Left cardiac atrium (tissue), 4 donors: ENCODE measurements at places on chromosomes 5 and 9. TPM values are rescaled to one million over a fixed set of nuclear protein-coding genes. Genes with fewer than 3 reads are reported as not detected.
A peak's percentile ranks its signal among the peaks of the same experiment; 100 is the strongest.

GRCh38 chr5:71633255-71634155 lies 46.4 kb downstream of the MCCC2 start:
- no peak for DNase-seq

GRCh38 chr9:100084734-100085133 lies 14.1 kb downstream of the ERP44 start:
- DNase-seq, result no peak

GRCh38 chr5:152218694-152219093 lies 186.4 kb downstream of the NMUR2 start:
- no peak for DNase-seq

DNA sequence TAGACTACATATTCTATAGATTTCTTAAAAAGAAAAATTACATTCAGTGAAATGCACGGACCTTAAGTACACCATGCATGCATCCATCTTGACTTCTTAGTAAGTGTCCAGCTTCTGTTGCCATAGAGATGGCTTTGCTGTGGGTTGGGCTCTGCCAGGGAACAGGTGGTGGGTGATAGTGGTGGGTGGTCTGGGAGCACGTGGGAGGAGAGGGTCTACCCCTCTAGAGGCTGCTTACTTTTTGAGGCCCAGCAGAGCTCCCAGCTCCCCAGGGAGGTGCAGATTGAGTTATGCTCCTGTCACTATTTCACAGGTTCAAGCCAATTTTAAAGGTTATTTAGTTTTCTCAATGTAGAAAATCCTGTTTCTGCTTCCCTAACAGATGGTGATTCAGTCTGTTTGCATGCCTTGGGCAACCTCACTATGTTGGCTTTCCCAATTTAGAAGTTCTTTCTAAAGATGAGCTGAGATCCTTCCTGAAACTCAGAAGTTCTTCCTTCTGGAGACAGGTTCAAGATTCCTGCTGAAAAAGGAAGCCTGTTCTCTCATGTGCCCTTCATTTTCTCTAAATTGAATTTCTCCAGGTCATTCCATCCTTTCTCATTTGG lies 107.4 kb upstream of the LHFPL2 start:
- DNase-seq, result no peak

DNA sequence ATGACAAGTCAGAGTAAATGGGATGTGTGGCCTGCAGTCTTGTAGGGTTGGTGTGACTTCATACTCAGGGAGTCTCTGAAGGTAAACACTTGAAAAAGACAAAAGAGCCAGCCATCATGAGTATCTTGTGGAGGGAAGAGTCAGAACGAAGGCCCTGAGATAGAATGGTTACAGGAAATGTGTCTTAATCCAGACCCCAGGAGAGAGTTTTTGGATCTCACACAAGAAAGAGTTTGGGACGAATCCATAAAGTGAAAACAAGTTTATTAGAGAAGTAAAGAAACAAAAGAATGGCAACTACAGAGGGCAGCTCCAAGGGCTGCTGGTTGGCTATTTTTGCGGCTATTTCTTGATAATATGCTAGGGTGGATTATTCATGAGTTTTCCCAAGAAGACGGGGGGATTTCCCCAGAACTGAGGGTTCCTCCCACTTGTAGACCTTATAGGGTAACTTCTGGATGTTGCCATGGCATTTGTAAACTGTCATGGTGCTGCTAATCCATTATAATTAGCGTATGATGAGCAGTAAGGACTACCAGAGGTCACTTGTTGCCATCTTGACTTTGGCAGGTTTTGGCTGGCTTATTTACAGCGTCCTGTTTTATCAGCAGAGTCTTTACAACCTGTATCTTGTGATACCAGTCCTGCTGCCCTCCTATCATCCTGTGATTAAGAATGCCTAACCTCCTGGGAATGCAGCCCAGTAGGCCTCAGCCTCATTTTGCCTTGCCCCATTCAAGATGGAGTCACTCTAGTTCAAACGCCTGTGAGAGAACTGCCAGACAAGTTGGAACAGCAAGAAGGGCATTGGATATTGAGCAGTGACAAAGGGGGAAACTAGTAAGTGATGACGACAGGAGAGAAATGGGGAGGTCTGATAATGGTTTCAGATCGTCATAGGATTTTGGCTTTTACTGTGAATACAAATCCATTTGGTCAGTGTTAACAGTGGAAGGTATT lies 34.0 kb downstream of the MTRR start:
- no peak for DNase-seq

- no peak for DNase-seq
Observed at GRCh38 chr9:126986506-126986951, 71.9 kb downstream of the RALGPS1 start.

DNA sequence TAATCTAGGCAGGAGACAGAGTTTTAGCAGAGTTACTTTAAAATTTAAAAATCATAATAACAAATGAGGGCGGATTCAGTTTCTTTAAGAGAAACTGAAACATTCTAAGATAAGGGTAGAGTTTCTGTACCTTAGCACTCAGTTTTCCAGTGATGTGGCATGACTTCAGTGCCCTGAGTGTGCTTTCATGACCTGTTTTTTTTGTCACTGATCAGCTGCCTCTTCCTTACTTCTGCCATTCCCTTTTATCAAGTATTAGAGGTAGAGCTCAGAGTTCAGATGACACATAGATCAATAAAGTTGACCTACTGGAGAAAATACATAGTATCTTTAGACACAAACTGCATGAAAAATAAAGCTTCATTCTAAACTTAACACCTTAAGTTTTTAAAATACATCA lies 82.3 kb downstream of the ERMP1 start:
- no peak for DNase-seq

- no peak for DNase-seq
Observed at GRCh38 chr5:20636686-20637085, 648.7 kb upstream of the CDH18 start.

DNA sequence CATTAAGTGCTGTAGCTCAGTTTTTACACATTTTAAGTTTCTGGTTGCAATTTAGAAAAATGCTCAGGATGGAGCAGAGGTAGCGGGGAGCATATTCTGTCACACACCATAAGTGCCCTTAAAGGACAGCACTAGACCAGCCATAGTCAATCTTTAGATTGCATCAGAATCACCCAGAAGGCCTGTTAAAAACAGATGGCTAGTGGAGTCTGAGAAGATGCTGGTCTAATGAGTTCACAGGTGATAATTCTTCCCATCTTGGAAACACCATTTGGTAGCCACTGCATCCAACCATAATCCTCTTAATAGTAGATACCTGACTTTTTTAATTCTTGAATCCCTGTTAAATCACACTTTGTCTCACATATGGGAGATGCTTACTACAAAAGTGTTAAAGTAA lies 113.2 kb downstream of the CDH18 start:
- no peak for DNase-seq

DNA sequence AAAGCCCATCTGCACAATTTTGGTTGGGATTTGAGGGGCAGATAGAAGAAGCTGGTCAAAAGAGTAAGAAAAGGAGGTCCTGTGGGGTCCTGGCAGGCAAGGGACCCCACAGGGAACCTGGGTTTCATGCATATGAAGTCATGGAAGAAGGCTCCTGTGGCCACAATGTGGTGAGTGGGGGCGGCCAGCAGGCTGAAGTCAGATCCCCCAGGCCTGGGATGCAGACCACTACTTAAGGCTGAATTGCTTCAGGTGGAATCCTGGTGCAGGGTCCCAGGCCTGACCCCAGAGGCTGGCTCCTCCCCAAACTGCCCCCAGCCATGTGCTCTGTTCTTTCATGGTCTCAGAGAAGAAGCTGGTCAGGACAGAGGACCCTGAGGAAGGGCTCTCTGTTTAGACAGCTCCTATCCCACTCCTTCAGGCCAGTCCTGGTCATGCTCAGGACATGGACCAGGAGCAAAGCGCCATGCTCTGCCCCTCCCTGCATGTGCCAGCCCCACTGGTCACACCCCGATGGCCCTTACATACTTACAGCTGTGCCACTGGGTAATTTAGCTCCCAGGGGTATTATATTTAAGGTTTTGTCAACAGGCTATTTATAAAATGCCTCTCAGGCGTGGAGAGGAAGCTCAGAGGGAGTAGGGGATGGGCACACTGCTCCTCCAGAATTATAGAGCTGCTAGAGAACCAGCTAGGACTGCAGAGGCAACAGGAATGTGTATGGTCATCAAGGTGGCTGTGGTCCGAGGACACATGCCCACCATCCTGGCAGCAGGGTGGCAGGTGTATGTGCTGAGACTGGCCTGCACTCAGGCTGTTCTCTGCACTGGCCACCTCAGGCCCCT lies 33.4 kb downstream of the C5orf15 start:
- DNase-seq, result no peak

DNA sequence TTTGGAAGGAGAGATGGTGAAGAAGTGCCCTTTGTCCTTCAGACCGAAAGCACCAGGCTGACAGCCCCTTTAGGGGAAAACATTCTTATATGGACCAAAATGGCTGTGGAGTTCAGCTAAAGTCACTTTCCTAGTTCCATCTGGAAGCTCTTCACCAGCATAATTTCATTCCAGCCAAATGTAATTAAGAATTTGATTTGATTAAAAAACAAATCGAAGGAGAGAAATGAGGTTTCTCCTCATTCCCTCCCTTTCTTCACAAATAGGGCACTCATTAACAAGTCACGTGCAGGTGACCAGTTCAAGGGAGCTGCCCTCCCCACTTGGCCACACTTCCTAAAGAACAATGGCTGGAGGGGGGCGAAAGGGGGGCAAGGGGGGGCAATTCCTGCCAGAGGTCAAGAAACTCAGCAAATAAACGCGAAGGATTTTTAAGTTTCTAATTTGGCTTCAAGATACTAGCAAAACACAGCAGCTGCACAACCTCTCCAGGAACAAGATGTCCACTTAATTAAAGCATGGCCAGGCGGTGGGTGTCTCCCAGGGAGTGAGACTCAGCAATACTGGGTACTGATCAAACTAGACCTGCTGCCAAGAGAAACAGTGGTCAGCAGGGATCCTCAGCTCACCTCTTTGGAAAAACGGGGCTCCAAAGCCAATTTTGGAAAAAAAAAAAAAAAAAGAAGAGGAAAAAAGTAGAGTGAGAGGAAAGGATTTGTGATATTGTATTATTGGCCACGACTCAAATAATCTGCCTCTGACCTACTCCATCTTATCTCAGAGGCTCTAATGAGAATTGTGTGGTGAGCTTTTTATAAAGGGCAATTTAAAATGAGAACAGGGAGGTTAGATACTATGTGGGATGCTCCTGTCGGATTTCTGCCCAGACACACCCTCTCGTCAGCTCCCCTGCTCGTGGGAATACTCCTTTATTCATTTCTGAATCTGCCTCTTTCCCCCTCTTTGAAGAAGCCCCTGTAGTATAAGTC lies 254.3 kb downstream of the ZSWIM6 start:
- DNase-seq, result no peak

GRCh38 chr5:99674101-99674500 lies 745.3 kb upstream of the CHD1 start:
- DNase-seq, result no peak

DNA sequence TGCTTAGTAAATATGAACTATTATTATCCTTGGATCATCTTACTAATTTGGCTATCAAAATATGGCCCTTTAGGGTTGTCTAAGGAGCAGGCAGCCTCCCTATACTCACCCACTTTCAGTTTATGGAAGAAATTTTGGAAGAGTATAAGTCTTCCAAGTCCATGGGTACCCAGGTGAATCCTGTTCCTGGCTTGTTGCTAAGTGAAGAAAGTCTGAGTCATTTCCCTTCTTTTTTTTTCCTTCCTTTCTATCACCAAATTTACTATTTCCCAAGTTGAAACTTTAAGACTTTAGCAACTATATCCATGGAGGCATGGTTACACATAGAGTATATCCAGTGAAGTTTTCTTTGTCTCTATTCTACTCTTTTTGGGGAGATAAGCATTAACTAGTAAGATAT lies 184.0 kb upstream of the ACTBL2 start:
- no peak for DNase-seq

DNA sequence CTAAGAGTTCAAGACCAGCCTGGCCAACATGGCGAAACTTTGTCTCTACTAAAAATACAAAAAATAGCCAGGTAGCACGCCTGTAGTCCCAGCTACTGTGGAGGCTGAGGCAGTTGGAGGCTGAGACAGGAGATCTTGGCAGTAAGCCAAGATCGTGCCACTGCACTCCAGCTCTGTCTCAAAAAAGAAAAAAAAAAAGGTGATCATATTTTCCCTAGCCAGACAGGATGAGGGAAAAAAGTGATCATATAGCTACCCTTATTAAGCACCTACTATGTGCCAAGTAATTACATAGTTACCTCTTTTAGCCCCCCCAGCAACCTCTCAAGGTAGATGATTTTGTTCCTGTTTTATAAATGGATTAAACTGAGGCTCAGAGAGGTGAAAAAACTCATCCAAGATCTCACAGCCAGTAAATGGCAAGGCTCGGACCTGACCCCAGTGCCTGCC lies 18.1 kb upstream of the RPL26L1 start:
- DNase-seq, result no peak

DNA sequence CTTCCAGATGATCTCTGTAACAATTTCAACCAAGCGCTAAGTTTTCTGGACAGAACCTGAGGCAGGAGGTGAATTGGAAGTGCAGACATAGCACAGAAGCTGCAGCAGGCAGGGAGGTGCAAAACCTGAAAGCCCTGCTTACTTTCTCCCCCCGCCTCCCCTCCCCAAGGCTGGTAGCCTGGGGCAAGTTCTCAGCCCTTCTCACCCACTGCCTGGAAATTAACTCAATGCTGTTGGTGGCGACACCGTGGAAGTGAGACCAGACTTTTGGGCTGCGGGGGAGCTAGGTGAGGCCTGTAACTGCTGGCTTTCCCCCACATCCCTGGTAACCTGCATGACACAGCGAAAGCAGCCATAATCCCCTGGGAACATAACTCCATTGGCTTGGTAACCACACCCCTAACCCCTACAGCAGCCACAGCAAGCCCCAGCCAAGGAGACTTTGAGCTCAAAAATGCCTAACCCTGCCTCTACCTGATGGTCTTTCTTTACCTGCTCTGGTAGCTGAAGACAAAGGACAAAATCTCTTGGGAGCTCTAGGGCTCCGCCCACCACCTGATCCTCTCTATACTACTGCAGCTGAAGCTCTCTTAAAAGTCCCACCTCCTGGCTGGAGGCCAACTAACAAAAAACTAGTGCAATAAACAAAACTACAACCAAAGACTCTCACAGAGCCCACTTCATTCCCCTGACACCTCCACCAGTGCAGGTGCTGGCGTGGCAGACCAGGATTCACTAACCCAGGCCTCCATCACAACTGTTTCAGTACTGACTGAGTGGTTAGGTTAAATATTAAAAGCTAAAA lies 11.9 kb upstream of the OR13C8 start:
- no peak for DNase-seq

GRCh38 chr5:15007646-15008045 lies 136.1 kb upstream of the ANKH start:
- DNase-seq, result no peak

DNA sequence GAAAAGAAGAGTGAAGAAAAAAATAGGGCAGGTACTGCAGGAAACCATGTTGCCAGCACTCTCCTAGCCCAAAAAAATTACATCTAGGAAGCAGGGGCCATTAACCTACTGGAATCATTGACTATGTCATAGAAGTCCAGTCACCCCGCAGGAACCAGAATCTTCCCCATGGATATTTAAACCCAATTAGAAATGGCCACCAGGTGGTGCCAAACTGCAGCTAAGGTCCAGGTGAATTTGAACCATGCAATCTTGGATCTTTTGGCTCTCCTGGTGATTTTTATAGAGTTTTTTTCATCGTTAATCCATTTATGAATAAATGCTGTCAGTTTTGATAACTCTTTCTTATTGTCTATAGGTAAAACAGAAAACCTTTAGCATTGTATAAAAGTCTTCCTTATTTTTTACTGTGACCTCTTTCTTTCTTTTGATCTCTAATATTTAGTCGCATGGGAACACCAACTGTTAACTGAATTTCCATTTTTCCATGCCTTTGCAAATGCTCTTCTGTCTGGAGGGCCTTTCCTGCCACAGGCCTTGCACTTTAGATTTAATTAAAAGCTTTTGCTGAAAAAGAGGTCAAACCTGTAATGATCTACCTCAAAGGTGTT lies 147.5 kb upstream of the FGF10 start:
- DNase-seq, result peak; percentile 28

Gene PPP2CA
- total RNA-seq, result 115 TPM

Gene BRINP1
- total RNA-seq, result 0.44 TPM

Gene RGS3
- 124 TPM for total RNA-seq

Gene FBLL1
- 0.21 TPM for total RNA-seq

Gene NFIL3
- 17.4 TPM for total RNA-seq
